ENCODE measurements at places on chromosomes 4 and X.

DNA sequence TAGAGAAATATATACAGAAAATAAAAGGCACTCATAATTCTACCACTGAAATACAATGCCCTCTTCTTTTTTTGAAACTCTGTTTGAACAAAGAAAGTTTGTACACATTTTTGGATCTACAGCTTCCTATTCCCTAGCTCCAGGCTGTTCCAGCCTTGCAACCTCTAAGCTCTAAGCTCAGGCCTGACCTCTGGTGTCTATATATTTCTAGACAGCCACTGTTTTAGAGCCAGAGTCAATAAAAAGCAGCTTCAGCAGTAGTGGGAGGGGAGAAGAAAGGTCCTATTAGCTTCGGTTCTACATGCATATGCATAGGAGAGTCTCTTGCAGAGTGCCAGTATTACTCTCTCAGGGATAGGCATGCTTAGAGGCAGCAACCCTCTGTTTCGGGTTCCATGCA lies 39.7 kb downstream of the CLDN2 start:
- DNase-seq: no peak

GRCh38 chr4:153513596-153513995 lies 47.4 kb downstream of the TMEM131L start:
- no peak for DNase-seq

DNA sequence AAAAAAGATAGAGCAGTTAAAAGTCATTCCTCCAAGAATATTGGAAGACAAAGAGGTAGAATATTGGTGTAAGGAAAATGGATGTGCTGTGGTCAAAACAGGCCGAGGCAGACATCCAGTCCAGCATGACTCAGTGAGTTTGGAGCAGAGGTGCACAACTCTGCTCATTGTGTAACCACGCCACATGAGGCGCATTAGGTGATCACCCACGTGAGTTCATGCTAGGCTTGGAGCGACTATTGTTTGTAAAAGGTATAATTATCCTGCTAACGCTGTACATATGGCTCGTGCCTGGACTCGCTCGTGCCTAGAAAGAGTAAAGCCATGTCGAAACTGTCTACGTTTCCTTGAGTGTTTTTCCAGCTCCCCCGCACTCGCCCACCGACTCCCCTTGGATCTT lies 23.9 kb downstream of the C4orf54 start:
- DNase-seq: no peak

GRCh38 chr4:126560794-126561193 lies 1072.0 kb upstream of the INTU start:
- no peak for DNase-seq

- no peak for DNase-seq
Measured at GRCh38 chrX:56343219-56343618, 111.1 kb downstream of the KLF8 start.

DNA sequence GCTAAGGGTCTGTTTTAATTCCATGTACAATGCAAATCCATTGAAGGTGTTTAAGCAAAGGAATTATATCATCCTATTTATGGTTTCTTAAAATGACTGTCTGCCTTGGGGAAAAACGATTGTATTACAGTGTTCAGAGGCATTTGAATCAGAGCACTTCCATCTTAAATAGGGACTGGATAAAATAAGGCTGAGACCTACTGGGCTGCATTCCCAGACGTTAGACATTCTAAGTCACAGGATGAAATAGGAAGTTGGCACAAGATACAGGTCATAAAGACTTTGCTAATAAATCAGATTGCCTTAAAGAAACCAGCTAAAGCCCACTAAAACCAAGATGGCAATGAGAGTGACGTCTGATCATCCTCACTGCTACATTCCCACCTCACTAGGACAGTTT lies 1167.2 kb upstream of the PABPC4L start:
- no peak for DNase-seq

DNA sequence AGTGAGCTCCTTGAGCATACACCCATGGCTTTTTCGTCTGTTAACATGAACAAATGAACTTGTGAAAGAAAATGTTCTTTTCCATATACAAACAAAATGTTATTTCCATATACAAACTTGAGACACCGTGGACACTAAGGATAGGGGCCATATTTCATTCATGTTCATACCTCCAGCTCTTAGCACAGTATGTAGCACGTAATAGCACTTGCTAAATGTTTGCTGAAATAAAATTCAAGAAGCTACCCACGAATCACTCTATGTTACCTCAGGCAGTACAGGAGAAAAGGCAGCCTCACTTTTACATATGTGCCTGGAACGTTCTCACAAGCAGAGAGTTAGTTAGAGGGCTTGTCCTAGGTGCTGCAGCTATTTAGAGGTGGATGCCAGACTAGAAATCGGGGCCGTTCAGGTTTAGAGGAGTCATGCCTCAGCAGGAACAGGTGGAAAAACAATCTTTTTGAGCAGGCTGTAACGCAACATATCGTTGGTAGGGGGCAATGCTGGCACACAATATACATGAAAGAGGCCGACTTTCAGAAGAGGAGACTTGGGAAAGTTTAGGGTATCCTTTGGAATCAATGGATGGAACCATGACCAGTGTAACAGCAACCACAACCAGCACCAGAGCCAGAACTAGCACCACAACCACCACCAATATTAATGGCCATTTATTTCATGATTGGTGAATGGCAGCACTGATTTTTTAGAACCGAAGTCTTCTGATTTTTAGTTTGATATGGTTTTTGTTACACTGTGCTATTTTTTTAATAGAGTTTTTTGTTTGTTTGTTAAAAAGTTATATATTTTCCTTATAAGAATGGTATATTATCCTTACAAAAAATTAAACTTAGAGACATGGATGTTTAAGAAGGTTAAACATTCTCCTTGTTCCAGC lies 14.8 kb upstream of the PAQR3 start:
- DNase-seq: no peak

DNA sequence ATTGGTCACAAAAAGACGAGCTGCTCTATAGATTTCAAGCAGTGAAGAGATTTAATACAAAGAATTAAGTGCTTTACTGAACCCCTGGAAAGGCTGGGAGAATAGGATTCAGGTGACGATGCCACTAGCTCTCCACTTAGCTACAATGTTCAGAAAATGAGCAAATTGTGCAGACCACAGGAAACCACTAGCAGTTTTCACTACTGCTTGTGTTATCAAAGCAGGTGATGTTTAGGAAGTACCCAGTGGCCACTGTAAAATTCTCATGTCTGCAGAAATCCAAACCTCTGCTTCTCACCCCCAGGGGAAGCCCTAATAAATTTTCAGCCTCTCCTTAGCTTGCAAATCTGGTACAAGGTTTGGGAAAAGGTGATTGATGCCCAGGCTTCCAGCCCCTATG lies 165.1 kb downstream of the IL1RAPL1 start:
- no peak for DNase-seq

DNA sequence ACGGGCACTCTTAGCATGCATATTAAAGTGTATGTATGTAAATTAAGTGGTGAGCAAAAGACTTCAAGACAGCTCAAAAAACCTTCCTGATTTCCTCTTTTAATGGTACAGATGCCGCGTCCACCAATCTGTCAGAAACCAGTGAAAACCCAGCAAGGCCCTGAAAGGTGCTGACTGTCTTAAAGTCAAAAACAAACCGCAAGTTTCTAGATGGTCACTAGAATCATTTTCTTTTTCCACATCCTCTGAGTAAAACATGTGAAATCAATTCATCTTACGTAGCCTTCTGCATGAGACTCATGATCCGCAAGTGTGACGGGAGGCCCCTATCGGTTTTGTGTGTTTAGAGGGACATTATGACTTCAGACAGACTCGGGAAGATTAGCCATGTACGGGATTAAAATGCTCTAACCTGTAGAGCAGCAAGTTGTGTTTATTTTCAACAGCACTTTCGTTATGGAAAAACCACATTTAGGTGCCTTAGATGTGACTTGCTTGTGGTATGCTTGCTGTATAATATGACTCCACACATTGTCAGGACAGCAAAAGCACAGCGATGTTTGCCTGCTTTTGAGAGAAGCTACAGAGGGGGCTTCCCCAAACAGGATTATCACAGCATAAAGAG lies 88.2 kb upstream of the STS start:
- no peak for DNase-seq

DNA sequence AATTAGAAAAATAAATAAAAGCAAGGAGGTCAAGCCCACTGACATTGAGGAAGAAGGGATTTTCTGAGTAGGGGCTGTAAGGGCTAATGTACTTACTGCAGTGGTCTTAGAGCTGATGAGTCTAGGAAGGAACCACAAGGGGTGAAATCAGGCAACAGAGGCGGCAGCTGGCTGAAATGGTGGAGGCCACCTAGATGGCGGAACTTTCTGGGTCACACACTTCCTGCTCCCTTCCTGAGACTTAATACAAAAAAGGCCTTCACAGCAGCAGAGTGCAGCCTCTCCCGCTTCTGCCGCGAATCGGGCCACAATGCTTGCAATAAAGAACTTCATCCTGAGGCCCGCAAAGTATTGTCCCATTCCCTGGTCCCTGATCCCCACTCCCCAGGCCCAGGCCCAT lies 15.4 kb downstream of the SNX12 start:
- no peak for DNase-seq

DNA sequence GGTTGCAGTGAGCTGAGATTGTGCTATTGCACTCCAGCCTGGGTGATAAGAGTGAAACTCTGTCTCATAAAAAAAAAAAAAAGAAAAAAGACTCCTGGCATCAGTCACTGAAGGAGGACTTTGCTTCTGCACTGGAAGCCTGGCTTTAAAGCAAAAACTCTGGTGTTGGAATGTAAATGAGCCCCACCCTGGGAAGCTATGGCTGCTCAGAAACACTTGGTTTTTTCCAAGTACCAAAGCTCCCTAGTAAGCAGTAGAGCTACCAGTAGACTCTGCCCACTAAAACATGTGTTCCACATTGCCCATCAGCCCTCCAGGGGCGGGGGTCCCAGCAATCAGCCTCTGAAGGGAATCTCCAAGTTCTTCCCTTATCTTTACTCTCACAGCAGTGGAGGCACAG lies 154.4 kb downstream of the SHROOM3 start:
- no peak for DNase-seq

DNA sequence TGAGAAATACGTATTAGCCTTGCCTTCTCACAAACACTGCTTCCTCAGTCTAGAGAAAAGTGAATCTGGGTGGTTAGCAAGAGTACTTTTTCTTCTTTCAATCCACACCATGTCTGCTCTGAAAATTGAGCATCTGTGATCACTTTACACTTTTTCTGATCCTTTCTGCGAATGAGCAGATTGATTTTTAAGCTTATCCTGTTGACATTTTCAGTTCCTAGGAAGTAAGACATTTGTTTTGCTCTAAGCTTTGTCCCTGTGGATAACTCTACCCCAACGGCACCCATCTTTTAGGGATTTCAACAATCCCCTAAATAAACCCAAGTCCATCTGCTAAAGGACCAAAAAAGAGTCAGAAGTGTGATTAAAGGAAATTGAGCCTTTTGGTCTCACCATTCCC lies 487.5 kb downstream of the IQCM start:
- DNase-seq: no peak

GRCh38 chr4:38907696-38908270 lies 40.2 kb downstream of the FAM114A1 start:
- DNase-seq: no peak

- no peak for DNase-seq
Measured at GRCh38 chrX:68832101-68832416, 3.2 kb downstream of the EFNB1 start.

DNA sequence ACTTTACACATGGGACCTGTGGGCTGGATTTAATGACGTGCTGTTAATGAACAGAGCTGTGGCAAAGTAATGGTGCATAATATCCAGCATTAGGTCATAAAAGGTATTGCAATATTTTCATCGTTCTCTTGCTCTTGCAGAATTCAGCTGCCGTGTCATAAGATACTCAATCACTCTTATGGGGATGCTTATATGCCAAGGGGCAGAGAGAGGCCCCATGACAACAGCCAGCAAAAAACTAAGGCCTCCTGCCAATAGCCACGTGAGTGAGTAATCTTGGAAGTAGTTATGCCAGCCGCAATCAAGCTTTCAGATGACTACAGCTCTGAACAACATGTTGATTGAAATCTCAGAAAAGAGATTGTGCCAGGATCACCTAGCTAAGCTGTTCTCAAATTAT lies 616.9 kb downstream of the FSTL5 start:
- DNase-seq: no peak

- DNase-seq: no peak
Measured at GRCh38 chr4:101823864-101824263, 33.3 kb downstream of the BANK1 start.

DNA sequence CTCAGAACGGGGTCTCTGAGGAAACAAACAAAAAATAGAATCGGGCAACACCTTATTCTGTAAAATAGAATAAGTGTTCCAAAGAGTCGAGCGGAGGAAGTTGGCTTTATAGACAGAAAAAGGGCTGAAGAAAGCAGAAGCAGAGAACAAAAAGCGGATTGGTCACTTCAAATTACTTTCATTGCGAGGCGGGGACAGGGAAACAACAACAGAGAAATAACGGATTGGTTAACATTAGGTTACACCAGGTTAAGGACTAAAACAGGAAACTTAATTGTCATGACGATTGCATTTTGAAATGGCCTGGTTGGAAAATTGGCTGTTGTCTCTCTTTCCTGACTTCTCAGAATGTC lies 433 bp upstream of the COQ2 start:
- no peak for DNase-seq

GRCh38 chr4:985123-985830 lies 1.6 kb upstream of the IDUA start:
- DNase-seq: no peak

DNA sequence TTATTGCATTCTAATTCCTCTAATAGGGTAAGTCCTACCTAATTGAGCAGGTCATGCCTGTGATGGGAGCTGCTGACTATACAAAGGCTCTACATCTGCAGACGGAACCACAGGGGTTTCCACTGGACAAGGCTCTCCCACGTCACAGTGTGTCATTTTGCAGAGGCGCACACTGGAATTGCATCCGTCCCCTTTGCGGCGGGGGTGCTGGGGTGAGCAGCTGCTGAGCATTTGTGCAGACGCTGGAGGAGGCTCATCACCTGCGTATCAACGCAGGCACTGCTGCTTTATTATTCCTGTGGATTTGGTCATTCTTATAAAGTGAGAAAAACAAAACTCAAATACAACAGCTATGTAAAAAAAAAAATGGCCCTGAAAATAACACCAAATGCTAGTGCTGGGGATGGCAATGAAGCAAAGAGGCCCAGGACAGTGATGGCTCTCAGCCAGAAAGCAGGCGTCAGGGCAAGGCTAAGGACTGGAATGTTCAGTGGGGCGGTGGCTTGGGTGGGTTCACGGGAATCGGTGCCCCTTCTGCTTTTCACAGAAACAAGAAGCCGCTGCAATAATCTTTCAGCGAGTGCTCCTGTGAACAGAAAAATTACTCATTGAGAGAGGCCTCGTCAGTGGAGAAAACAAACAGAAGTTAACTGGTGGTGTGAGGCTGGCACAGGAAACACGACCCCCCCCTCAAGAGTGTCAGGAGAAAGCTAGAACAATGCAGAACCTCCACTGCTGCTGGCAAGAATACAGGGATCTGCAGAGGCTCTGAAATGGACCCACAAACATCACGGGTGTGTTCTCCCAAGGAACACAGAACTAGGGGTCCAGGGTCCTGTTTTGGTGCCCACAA lies 67.8 kb downstream of the GATB start:
- DNase-seq: no peak

DNA sequence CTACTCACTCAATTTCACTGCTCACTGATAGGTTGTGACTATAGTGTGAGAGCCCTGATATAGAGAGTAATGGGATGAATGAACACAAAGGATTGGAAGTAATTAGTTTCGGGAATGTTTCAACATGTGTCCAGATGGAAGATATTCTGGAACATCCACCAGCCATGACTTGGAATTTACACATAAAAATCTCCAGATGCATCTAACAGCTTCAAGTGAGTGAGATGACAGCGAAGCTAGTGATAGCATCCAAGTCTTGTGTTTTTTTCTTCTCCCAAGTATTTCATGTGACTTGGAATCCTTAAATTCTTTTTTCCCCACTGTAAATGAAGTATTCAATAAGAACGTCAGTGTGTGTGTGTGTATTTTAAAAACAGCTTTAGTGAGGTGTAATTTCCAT lies 82.1 kb downstream of the CLDN34 start:
- DNase-seq: no peak
